ENCODE measurements at places on chromosomes 1 and 21.

DNA sequence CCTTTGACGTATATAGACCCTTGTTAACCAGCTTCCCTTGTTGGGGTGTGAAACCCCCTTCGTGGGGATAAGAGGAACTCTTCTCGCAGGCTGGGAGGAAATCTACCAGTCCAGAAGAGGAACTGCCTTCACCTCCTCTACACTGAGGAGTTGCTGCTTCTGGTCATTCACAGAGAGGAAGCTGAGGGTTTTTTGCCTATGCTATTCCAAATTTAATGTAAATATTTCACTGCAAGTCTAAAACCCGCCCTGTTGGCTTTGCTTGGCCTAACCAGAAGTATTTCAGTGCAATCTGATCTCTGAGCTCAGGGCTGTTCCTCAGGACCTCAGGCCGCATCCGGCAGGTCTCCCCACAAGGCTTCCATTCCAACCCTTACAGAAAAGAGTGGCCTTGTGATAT is 150.1 kb downstream of the HIVEP3 start:
- no peak for DNase-seq

DNA sequence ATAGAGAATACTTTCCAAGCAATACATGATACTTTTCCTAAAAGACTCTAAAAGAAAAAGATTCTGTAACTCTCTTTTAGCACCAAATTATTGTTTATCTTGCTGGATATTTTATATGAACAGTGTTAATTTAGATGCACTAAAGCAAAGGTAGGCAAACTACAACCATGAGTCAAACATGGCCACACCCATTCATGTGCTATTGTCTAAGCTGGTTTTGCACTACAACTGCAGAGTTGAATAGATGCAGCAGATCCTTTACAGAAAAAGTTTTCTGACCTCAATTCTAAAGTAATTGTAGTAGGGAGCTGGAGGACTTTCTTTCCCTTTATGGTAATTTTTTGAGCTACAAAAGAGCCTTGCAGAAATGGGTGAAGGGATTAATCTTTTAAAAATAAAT is 19.4 kb downstream of the BLZF1 start:
- DNase-seq = no peak

DNA sequence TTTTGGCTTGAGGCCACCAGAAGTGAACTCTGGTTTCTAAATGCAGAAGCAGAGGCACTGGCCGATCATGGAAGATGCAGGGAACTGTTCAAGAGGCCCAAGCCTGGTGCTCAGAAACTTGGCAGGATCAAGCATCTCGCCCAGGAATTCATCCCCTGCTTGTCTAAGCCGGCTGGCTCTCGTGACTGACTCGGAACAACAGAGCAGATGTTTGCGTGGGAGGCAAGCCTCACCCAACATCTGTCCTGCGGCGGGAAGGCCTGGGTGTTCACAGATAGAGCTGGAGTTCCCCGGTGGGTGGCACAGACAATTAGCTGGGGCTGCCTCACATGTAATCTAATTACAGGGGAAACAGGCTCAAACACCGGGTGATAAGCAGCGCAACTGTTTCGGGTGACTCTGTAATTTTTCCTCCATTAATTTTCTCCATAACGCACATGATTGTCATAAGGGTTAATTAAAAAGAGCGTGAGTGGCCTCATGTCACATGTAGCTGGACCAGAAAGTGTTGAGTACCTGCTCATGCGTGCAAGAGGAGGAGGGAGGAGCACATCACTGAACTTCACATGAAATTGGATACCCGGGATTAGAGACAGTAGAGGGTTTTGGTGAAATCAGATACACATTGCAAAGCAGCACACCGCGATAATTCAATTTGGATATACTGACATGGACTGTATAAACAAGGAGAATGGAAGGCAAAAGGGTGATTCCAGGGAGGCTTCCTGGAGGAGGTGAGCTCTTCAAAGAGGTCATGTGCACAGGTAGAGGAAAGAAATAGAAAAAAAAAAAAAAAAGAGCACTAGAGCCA is 180.0 kb downstream of the ETS2 start:
- DNase-seq = no peak

GRCh38 chr21:41164981-41165655 is 2.8 kb upstream of the BACE2 start:
- no peak for DNase-seq

GRCh38 chr21:17930093-17930492 is 110.9 kb upstream of the C21orf91 start:
- DNase-seq = no peak

- no peak for DNase-seq
Observed at GRCh38 chr21:45067462-45068285, 6.7 kb upstream of the ADARB1 start.

DNA sequence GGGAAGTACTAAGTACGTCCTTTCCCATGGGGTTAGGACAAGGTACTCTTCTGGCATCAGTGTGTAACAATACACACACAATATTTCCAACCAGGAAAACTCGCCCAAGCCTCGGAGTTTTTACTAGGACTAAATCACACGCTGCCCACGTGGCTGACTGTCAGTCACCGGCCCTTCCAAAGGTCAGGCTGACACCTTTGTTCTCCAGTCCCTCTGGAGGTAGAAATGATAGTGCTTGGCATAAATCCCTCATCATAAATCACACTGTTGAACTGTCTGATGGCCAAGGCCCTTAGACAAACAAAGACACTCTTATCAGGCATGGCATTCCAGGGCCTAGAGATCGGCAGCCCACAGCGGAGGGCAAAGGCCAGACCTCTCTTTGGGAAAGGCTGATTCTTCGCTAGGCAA is 16.9 kb upstream of the SLAMF9 start:
- DNase-seq = no peak

All from hippocampal formation (tissue), 2 donors.